ENCODE measurements at places on chromosomes 1 and 21.
A peak's percentile ranks its signal among the peaks of the same experiment; 100 is the strongest.

DNA sequence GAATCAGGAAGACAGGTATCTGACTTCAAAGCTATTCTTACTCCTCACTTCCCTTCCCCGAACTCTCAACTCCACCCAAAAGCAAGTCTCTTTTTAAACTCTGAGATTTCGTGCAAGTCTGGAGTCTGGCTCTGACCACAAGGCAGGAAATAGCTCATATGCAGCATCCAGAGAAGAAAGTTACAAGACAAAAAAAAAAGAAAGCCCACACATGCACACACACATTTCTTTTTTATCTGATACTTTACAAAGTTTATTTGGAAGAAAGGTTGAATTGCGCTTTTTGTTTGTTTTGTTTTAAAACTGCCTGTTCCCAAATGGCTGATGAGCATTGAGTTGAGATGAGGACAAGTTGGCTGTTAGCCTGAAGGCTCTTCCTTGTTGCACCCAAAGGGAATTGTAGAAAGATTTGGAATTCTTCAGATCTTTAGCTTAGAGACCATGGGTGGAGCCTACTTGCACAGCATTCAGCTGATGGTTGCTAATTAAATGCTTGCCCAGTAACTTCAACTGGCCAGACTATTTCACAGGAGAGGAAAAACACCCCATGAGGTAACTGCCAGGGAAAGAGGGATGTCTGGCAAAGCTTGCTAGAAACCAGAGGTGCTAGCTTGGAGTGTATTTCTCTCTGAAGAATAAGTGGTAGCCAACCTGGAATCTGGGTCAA lies 490.3 kb downstream of the TTLL7 start:
- DNase-seq = peak; percentile 57

DNA sequence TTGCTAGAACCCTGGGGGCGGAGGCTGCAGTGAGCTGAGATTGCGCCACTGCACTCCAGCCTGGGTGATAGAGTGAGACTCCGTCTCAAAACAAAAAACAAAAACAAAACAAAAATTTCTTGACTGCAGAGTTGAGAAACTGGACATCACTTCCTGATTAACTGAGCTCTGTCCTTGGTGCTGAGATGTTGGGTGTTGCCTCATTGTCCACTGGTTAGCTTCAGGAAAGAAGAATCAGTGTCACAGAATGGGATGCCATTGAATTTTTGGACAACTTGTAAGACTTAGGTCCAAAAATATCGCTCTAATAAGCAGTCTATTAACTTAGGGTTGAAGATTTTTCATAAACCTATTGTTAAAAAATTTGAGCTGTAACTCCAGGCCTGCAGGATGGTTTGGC lies 23.8 kb upstream of the KCNA10 start:
- DNase-seq = no peak

GRCh38 chr1:233368106-233368788 lies 40.7 kb downstream of the MAP3K21 start:
- no peak for DNase-seq

DNA sequence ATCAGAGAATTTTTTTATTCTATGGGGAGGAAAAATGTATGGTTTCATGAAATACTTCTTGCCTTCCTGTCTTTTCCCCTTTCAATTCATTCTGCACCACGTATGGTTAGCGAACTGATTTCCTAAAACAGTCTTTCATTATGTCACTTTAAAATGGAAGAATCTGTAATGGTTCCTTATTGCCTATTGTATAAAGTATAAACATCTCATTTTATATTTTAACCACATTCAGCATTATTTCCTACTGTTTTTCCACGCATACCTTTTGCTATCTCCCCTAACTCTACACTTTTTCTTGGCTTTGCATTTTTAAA lies 232.3 kb upstream of the B3GALT2 start:
- DNase-seq = no peak

DNA sequence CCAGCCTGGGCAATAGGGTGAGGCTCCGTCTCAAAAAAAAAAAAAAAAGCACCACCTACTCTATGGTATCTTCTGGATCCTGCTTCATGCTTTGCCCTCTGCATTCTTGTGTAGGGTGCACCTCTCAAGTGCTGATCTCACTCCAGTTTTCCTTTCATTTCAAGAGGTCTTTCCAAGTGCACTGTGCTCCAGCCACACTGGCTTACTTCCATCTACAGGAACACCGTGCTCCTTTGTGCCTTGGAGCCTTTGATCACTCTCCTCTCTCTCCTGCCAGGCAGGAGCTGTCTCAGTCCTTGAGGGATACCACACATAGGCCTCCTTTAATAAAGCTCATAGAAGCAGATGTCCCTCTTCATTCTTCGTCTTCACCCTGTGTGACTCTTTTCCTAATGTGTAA lies 55.4 kb upstream of the GREM2 start:
- no peak for DNase-seq

- DNase-seq = no peak
Observed at GRCh38 chr21:16279731-16280581, 550.2 kb downstream of the USP25 start.

DNA sequence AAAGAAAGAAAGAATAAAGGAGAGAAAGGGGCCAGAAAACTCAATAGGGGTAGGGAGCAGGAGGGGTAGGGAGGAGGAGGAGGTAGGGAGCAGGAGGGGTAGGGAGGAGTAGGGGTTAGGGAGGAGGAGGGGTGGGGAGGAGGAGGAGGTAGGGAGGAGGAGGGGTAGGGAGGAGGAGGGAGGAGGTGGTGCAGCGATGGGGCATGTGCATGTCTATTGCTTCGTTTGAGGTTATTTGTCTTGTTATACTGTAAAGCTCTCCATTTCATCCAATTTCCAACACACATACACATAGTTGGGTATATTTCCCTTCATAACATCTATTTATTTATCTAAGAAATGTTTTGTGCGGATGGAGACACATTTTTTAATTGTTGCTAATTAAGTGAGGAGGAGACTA lies 19.7 kb downstream of the RGS1 start:
- no peak for DNase-seq

- DNase-seq = peak; percentile 76
Observed at GRCh38 chr21:34807881-34808568, 139.2 kb downstream of the CLIC6 start.

GRCh38 chr1:232470711-232471110 lies 159.2 kb downstream of the SIPA1L2 start:
- no peak for DNase-seq

DNA sequence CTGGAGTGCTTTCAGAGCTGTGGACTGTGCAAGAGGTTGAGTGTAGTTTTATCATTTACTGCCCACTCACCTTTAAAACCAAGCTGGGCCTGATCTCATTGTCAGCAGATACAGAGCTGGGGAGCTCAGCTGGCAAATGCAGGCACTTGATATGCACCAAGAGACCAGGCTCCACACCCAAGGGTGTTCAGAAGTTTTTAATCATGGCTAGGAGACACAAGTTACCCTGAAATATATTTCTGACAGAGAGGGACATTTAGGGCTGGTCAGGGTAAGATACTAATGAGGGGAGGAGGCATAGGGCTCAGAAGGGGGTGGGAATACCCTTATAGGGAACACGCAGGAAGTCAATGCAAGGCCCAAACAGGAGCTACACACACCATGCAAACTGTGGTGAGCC lies 153.7 kb downstream of the ELAVL4 start:
- no peak for DNase-seq

DNA sequence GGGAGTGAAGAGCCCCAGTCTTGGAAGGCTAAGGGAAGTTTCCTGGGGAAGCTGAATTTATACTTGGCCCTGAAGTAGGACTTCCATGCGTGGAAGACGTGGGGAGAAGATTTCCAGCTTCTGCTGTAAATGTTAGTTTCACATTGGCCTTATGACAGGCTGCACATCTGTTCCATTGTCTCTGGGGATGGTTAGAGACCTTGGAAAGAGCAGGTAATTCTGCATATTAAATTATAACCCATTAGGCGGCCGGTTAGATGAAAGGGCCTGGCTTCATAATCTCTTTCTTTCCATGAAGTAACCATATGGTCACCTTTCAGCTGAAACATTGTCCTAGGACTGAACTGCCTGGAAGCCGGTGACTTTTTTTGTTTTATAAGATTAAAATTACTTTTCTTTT lies 37.5 kb downstream of the DPT start:
- no peak for DNase-seq

DNA sequence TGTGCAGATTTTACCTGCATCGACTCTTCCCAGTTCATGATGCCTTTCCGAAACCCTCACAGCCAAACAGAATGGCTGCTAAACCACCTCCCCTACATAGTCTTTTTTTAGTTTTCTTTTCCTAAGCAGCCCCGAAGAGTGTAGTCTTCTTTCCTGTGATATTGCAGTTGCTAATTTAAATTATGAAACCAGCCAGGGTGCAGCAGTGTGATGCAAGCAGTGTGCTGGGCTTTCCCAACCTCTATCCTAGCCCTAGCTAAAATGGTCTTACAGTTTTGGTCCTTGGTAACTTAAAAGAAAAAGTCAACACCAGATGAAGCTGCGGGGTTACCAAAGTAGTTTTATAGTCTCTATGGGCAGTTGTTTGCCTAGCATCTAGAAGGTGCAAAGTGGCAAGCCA lies 82.0 kb upstream of the GCLM start:
- no peak for DNase-seq

DNA sequence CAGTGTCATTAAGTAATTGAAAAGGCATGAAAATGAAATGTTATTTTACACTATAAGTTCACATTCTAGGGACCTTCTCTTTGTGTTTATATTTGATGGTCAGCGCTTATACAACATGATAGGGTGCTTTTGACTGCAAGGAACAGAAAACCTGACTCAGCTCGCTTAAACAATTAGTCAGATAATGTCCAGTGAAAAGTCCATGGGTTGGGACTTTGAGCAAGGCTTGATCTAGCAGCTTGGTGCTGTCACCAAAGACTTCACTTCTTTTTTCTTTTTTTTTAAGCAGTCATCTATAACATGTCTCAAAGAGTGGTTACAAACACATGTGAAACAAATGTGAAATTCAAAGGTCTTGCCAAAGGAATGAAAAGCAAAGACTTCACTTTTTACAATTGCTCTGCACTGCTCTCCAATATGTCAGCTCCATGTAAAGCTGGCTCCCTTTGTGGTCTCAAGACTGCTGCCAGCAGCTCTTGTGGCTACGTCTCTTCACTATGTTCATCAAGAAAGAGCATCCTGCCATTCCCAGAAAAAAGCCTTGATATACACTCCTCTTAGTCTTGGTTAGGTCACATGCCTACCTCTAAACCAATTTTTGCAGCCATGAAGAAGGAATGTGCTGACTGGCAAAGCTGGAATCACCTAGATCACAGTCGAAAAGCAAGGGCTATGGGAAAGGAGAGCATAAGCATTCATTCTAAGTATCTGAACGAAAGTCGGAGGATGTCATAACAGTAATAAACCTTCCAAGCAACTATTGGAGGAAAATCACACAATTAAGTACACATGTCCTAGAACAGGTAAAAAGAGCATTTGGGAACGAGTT lies 15.2 kb downstream of the F3 start:
- no peak for DNase-seq

DNA sequence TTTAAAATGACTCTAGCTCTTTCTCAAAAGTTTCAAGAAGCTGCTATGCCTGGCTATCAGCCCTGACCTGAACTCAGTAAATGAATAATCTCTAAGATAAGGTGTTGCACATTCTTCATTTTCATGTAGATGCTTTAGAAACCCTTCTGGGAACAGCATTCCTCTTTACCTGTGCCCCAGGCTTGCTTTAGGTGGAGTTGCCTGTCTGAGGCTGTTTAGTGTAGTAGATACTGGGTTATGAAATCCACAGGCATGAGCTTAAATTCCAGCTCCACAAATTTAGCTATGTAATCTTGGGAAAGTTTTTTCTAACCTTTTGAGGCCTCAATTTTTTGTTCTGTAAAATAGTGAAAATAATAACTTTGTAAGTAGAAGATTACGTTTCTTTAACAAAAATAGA lies 41.6 kb downstream of the ATP6V1G3 start:
- no peak for DNase-seq

DNA sequence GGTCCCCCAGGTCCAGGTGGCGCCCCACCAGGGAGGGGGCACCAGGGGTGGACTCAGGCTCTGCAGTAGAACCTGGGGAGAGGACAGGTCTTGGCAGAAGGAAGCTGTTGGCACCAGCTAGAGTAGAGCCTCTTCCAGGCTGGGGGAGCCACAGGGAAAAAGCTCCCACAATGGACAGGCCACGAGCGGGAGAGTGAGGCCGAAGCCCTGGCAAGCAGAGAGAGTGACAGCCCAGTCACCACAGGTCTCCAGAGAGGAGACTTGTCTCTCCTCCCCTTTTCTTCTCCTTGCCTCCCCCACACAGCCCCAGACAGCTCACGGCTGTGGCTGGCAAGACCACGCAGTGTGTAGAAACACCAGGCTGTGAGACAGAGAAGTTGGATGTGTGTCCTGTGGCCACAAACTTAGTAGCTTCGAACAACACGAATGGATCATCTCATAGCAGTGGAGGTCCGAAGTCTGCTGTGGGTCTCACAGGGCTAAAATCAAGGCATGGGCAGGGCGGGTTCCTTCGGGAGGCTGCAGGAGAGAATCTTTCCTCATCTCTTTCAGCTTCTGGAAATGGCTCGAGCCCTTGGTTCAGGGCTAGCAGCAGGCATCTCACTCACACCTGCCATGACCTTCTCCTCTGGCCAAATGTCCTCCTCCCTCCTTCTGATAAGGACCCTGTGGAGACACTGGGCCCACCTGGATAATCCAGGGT lies 3.3 kb downstream of the KRTAP12-4 start:
- DNase-seq = no peak

- no peak for DNase-seq
Observed at GRCh38 chr1:25848531-25848930, 10.7 kb downstream of the AUNIP start.

GRCh38 chr1:44696789-44697345 lies 22.4 kb downstream of the ARMH1 start:
- DNase-seq = no peak

- DNase-seq = no peak
Observed at GRCh38 chr1:88300752-88301263, 383.3 kb upstream of the PKN2 start.

GRCh38 chr1:68205794-68206358 lies 26.4 kb downstream of the WLS start:
- no peak for DNase-seq

DNA sequence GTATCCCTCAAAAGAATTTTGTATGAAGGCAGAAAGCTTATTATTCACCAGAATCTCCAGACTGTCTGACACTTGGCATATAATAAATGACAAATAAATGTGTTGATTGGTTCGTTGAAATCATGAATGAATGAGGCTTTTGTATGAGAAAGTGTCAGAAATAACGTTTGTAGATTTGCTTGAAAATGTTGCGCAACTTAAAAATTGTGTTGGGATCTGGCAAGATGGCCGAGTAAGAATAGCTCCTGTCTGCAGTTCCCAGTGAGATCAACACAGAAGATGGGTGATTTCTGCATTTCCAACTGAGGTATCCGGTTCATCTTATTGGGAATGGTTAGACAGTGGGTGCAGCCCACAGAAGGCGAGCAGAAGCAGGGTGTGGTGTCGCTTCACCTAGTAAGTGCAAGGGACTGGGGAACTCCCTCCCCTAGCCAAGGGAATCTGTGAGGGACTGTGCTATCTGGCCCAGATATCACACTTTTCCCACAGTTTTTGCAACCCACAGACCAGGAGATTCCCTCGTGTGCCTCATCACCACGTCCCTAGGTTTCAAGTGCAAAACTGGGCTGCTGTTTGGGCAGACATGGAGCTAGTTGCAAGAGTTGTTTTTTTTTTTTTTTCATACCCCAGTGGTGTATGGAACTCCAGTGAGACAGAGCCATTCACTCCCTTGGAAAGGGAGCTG lies 759.0 kb downstream of the LTN1 start:
- no peak for DNase-seq

GRCh38 chr1:159067699-159068621 lies 8.6 kb downstream of the AIM2 start:
- no peak for DNase-seq
